Pancreas (tissue), 10 donors: ENCODE measurements at places on chromosomes 4 and X. TPM values are rescaled to one million over a fixed set of nuclear protein-coding genes. Genes with fewer than 3 reads are reported as not detected.
A peak's percentile ranks its signal among the peaks of the same experiment; 100 is the strongest.

GRCh38 chrX:340121-340520 is 21.5 kb upstream of the GTPBP6 start:
- no peak for DNase-seq

- no peak for DNase-seq
Observed at GRCh38 chr4:20287246-20287645, 35.5 kb downstream of the SLIT2 start.

- DNase-seq: no peak
Observed at GRCh38 chr4:160685729-160686128, 1478.1 kb downstream of the FSTL5 start.

DNA sequence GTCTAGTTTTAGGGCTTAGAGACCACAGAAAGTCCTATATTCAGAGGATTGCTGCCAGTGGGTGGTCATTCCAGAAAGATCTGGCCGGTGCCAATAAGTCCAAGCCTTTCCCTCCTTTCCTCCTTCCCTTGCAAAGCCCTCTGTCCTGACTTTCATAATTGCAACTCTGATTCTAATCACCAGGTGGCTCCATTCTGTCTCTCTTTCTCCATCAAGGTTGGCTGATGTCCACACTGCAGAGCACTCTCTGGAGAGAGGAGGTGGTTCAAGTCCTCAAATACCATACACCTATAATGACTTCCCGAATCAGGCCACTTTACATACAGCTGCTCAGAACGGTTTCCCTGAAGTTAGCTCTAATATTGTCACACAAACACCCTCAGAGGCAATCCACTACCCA is 22.4 kb upstream of the ARMCX4 start:
- DNase-seq: no peak

DNA sequence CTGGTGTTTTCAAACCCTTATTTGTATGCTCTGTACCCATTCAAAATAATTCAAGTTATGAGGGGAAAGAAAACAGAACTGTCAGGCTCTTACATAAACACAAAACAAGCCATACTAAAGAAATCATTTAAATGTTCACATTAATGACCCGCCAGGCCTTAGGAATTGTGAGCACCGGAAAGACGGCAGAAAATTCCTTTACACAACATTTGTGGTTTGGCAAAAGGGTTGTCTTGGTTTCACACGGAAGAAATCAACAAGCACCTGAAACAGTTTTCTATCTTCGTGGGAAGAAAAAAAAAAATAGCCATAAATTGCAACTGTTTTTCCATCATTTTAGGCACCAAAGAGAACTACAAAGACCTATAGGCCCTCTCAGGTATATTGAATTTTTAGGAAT is 188.5 kb upstream of the FTHL17 start:
- DNase-seq: no peak

SATL1 gene
- polyA plus RNA-seq: not detected

DNA sequence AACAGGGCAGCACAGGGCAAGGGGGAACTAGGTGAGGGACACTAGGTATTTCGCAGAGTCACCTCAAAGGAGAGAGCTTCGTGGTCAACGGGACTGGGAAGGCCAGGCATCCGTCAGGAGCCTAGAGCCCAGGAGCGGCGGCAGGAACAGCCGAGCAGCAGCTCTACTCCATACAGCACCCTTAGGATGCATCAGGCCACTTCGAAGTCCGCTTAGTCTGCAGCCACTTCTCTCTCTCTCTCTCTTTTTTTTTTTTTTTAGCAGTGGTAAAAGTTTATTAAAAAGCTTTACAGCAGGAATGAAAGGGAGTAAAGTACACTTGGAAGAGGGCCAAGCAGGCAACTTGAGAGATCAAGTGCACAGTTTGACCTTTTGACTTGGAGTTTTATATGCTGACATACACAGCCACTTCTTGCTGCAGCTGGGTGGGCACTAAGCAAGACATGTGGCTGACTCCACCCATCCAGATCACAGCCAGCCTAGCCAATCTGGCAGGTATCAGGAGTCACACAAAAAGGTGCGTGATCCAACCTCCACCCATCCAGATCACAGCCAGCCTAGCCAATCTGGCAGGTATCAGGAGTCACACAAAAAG is 209.7 kb upstream of the RADX start:
- DNase-seq: no peak

- DNase-seq: no peak
Observed at GRCh38 chrX:131316260-131316659, 27.2 kb upstream of the IGSF1 start.

DNA sequence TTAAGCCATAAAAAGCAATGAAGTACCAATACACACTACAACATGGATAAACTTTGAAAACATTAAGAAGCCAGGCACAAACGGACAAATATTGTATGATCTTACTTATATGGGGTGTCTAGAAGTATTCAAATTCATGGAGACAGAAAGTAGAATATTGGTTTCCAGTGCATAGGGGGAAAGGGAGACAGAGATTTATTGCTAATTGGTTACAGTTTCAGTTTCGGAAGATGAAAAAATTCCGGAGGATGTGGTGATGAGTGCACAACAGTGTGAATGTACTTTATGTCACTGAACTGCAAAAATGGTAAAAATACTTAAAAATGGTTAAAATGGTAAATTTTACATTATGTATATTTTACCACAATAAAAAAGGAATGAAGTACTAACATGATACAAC is 5.1 kb upstream of the PRDX4 start:
- DNase-seq: no peak

DNA sequence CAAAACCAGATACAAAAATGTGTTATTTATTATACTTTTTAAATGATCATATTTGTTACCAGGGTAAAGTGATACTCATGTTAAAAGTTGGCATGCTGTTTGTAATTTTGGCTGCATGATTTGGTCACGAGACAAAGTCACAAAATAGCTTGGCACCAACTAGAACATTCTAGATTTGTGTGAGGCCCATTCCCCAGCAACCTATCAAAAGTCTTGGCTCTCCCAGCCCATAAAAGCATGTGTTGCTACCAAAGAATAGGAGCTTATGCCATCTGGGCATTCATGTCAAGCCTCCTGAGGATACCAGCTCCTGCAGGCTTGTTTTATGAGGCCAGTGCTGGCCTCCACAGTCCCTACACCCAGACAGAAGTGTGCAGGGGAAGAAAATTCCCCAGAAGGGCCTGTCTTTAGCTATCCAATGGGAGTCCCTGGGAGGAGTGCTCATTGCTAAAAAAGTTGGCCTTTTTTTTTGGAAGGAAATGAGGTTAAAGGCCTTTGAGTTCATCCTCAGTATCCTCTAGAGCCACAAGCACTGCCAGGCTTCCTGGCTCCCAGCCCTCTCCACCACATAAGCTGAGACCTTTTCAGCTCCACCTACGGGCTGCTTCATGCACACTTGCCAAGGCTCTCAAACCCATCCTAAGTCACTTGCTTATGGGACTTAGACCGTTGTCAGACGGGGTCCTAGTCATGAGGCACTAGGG is 211.9 kb upstream of the EOLA2 start:
- no peak for DNase-seq

- no peak for DNase-seq
Observed at GRCh38 chrX:135914404-135914803, 20.9 kb downstream of the SAGE1 start.

VCX3A gene
- polyA plus RNA-seq: not detected

DNA sequence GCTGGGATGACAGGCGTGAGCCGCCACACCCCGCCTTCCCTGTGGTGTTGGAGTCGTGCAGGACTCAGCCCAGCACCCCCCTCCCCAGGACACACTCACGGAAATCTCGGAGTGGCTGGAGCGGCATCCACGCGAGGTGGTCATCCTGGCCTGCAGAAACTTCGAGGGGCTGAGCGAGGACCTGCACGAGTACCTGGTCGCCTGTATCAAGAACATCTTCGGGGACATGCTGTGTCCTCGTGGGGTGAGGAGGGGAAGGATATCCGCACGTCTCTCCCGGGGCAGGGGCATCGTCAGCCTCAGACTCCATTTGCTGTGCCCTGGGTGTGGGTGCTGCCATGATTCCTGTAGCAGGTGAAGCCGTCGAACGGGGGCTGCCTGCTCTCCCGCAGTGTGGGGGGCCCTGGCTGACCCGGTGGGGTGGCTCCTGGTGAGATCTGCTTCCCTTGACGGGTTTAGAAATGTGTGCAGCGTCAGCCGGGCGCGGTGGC is 10.3 kb downstream of the PLCXD1 start:
- DNase-seq: no peak

DNA sequence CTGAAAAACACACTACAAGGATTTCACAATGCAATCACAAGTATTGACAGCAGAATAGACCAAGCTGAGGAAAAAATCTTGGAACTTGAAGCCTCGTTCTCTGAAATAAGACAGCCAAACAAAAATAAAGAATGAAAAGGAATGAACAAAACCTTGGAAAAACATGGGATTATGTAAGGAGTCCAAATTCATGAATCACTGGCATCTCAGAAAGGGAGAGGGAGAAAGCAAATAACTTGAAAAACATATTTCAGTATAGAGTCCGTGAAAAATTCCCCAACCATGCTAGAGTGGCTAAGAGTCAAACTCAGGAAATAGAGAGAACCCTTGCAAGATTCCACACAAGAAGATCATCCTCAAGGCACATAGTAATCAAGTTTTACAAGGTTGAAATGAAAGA is 178.5 kb upstream of the CTSO start:
- no peak for DNase-seq

- no peak for DNase-seq
Observed at GRCh38 chr4:36189511-36190226, 54.6 kb downstream of the ARAP2 start.

GRCh38 chr4:153465615-153466080 is 512 bp upstream of the TMEM131L start:
- DNase-seq: peak; percentile 64

CFAP299 gene
- polyA plus RNA-seq: not detected

DNA sequence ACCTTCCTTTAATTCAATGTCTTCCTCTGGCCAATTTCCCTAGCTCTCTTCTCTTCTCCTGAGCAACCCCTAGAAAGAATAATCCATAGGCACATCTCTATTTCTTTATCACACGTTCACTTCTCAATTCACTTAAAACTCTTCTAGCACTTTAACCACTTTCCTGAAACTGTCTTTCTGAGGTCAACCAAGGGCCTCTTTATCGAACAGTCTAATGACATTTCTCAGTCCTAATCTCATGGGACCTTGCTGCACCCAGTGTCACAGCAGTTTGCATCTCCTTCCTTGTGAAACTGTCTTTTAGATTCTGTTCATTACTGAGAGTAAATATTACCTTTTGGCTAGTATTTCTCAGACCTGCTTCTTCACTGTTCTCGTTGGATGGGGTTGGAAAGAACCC is 285.3 kb upstream of the RASGEF1B start:
- no peak for DNase-seq

GC gene
- 289 TPM for polyA plus RNA-seq

DNA sequence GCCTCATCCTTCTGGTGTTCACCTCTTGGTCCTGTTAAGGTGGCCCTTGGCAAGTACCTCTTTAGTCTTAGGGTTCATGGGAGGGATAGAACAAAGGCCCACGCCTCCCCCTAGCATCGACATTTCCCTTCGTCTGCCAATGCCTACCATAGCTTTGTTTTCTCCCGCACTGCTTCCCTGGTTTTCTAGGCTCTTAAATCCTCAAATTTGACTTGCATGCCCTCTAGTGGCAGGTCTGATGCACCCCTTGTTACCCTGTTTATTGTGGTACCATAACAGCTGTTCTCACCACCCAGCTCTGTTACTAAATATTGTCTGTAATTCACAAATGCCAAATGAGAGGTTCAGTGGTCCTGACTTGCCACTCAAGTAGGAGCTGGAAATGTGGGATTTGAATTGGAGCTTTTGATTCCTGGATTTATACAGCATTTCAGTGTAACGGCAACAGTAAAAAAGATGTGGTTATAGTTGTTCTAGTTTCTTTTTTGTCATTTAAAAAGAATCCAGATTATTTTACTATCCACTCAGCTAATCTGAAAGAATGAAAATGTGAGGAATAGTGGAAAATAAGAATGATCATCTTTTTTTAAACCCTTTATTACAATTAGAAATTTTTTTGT is 100.1 kb downstream of the REPS2 start:
- DNase-seq: peak; percentile 72

DNA sequence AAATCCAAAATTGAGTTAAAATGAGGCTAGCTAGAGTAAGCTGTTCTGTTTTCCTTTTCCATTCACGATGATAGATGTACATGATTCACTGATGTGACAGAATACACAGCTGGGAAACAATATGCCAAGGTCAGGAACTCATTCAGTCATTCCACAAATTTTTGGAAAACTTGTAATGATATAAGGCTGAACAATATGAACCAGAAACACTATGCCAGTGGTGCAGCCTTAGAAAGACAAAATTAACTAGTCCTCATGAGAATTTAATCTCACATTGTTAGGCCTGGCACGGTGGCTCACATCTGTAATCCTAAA is 50.0 kb upstream of the NDST3 start:
- no peak for DNase-seq

ADAD1 gene
- not detected for polyA plus RNA-seq

MAGEA11 gene
- not detected for polyA plus RNA-seq

DNA sequence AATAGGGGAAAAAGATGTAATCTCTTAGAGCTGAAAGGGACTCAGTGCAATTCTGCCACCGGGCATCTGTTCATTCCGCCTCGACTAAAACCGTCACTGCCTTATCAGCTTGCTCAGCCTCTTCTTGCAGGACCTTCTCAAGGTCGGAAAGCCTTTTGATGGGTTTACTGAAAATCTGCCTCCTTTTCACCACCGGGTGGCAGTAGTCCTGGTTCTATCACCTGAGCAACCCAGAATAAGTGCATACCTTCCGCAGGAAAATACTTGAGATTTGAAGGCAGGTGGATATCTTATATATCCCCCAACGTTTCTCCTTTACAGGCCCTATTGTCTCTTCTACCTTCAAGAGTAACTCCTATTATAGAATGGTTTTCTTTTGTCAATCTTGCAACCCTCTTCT is 103.4 kb upstream of the PAK3 start:
- peak; percentile 21 for DNase-seq

DNA sequence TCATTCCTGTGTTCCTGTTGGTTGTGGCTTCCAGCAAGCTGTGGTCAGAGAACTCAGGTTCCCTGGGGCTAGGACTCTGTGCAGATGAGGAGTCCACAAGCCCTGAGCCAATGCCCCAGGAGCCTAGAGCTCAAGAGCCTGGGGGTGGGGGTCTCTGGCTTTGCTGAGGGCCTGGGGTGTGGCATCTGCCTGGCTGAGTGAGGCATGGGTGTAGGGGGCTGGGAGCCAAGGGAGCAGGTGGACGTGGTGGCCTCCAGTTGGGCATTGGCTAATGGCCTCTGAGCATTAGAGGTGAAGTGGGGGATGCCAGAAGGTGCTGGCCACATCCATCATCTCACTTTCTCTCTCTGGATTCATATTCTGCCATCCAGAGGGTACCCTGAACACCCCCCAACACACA is 5.3 kb upstream of the MAMLD1 start:
- no peak for DNase-seq

DNA sequence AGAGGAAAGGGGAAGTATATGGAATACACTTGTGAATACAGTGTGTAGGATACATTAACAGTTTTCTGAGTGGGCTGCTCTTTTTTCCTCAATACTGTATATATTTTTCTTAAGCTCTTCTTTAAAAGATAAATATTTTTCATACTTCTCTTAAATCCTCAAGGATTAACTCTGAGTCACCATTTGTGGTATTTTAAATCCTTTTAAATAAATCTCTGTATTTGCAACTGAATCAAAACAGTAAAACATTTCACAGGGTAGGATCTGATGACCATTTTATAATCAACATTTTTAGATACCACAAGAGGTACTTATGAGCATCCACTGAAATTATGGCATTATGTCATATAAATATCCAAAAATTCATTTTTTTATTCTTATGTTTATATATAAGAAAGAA is 87.6 kb downstream of the GAB1 start:
- DNase-seq: no peak

NXF2B gene
- polyA plus RNA-seq: 0.23 TPM

GRCh38 chr4:47669946-47670345 is 167.9 kb downstream of the CORIN start:
- peak; percentile 13 for DNase-seq

CYBB gene
- 0.80 TPM for polyA plus RNA-seq
